Diencephalon (tissue), 1 donor: ENCODE measurements at places on chromosomes 4 and X. TPM values are rescaled to one million over a fixed set of nuclear protein-coding genes. Genes with fewer than 3 reads are reported as not detected.

Gene AIFM1
- 14.8 TPM for total RNA-seq

Gene ADH4
- not detected for total RNA-seq

Gene GC
- total RNA-seq: not detected

Gene CTAG1A
- not detected for total RNA-seq

Gene SSX4B
- not detected for total RNA-seq

Gene PLXNA3
- total RNA-seq: 20.5 TPM

Gene WDR44
- 44.3 TPM for total RNA-seq

Gene NWD2
- total RNA-seq: 14.8 TPM

Gene VCX
- not detected for total RNA-seq

Gene GALNTL6
- total RNA-seq: 68.5 TPM

Gene WDR19
- total RNA-seq: 44.8 TPM

Gene UGT2B15
- not detected for total RNA-seq

Gene CXCL13
- not detected for total RNA-seq

Gene TMPRSS11F
- not detected for total RNA-seq

Gene PSMD10
- 108 TPM for total RNA-seq

Gene TMEM33
- 64.6 TPM for total RNA-seq

Gene GUCY1B1
- total RNA-seq: 115 TPM

Gene CLDN2
- 0.69 TPM for total RNA-seq

Gene AKAP4
- total RNA-seq: not detected

Gene NAA11
- not detected for total RNA-seq

Gene TRIM61
- 3.2 TPM for total RNA-seq

Gene BDH2
- total RNA-seq: 19.8 TPM

Gene RCHY1
- 68.0 TPM for total RNA-seq

Gene IL1RAPL1
- 30.9 TPM for total RNA-seq

Gene ZFYVE28
- total RNA-seq: 5.8 TPM

Gene ADRA2C
- total RNA-seq: 4.8 TPM

Gene TRPC5OS
- total RNA-seq: 0.23 TPM

Gene TCEAL5
- total RNA-seq: 13.6 TPM

Gene MTM1
- total RNA-seq: 17.8 TPM

Gene EXOC1L
- total RNA-seq: not detected

Gene TAPT1
- 46.1 TPM for total RNA-seq

Gene ATP1B4
- total RNA-seq: not detected

Gene PCSK1N
- 157 TPM for total RNA-seq

Gene PF4V1
- 1.6 TPM for total RNA-seq

Gene SYNPO2
- total RNA-seq: 8.1 TPM

Gene CCNB3
- total RNA-seq: 0.92 TPM

Gene ARHGAP10
- 7.2 TPM for total RNA-seq

Gene BMP3
- total RNA-seq: 7.6 TPM

Gene SLC7A11
- total RNA-seq: 52.1 TPM

Gene RXFP1
- total RNA-seq: 3.7 TPM

Gene RBM41
- 25.6 TPM for total RNA-seq

Gene USP51
- 8.1 TPM for total RNA-seq

Gene CFAP99
- total RNA-seq: 0.69 TPM

Gene FGA
- not detected for total RNA-seq

Gene DNAAF6
- total RNA-seq: 0.92 TPM

Gene CT45A5
- 0.46 TPM for total RNA-seq

Gene RNF175
- total RNA-seq: 45.7 TPM

Gene TLR10
- 4.2 TPM for total RNA-seq

Gene LDB2
- total RNA-seq: 99.4 TPM

Gene EVC2
- total RNA-seq: 1.8 TPM

Gene CXXC4
- total RNA-seq: 68.0 TPM
